Foreskin melanocyte (primary cell): ENCODE measurements at places on chromosomes 2 and 18.

DNA sequence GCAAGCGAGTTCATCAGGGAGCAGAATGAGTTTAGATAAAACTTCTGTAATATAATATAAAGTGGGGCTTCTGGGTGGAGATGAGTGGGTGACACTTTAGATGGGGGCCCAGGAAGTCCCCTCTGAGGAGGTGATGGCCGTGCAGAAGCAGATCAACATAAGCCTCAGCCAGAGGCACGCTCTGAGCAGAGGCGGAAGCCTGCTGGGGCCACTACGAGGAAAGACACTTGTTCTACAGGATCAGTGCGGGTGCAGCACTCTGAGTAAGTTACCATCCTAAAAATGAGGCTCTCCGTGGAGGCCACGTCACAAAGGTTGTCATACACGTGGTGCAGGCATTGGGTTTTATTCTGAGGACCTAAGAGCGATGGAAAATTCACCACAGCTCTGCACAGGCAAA lies 22.3 kb downstream of the TMEM18 start:
- no peak for DNase-seq

DNA sequence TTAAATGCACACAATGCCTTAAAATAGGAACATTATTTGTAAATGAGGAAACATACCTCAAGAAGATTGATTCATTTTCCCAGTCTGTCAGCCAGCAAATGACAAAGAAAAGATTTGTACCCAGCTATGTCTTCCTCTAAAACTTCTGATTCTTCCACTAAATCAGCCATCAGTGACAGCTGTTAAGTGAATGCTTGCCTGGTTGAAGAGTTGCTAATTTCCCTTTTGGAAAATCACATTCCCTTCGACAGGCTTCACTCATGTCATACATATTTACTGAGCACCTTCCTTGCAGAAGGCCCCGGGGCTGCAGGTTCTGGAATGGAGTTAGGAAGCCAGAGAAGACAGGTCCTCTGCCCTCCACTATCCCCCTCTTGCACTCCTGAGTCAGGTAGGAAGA lies 112.0 kb upstream of the SLC66A3 start:
- DNase-seq: no peak

GRCh38 chr2:11329776-11330175 lies 14.7 kb downstream of the ROCK2 start:
- no peak for DNase-seq

DNA sequence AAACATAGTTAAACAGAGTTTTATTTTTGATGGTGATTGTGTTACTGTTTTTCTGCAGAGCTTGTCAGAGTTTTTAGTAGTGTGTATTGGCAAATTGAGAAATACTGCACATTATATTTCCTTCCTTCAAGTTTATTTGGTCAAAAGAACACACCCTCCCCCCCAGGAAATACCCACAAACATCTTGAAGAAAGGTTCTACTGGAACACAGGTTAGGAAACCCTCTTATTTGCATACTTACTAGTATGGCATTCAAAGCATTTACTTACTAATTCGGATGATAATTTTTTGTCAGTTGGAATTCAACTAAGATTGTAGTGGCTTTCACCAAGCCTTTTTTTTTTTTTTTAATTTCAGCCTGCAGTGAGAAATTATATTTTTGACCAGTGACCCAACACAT lies 9.1 kb downstream of the CAB39 start:
- no peak for DNase-seq

- DNase-seq: no peak
These were observed 189.2 kb downstream of the FAM210A start for GRCh38 chr18:13537022-13537780.

DNA sequence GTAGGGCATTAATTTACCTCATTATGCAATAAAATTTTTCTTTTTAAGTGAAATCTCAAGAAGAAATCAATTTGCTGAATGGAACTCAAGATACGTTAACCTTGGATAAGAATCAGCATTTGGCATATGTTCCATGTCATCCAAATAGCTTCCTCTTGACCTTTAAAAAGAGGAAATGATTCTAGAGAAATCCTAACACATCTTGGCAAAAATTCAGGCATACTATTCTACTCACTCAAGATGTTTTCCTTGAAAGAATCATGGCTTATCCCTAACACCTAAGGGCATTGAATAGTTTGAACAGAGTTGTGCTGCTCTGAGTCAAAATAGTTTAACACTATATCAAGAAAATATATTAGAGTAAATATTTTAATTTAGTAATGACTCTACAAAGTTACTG lies 678.0 kb downstream of the EPHA4 start:
- DNase-seq: no peak

GRCh38 chr2:224009605-224010315 lies 29.3 kb downstream of the SERPINE2 start:
- no peak for DNase-seq

DNA sequence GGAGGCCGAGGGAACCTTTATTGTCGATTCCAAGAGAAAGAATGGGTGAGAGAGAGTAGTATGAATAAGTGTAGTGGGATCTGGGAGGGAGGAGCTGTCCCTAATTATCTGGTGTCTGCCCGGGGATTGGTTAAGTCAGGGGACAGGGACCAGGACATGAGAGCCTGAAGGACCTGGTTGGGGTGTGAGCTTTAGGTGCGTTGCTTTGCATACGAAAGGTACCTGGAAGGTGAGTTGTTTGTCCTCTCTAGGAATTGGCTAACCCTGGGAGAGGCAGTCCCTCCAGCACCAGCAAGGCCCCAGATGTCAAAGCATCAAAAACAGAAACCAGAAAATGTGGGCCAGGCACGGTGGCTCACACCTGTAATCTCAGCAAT lies 48.1 kb upstream of the RPL31 start:
- DNase-seq: no peak

DNA sequence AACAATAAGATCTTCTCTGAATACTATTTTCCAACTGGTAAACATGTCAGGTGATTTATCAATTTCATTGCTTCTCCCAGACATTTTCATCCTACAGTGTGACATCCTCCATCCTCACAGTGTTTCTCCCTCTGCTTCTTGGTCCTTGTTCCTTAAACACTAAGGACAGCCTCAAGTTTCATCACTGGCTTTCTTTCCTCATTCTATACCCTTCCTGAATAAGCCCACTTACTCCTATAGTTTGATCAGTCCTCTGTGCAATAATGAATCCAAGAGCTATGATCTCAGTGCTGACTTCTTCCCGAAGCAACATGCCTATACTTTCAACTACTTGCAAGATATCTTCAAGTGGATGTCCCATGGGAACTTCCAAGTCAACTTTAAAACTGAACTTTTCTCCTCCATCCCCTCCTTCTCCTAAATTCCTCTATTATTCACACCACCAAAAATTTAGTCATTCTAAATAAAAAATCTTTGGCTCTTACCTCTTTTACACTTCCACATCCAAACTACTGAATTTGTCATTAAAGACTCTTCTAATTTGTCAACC lies 87.6 kb downstream of the FAM228A start:
- DNase-seq: no peak

DNA sequence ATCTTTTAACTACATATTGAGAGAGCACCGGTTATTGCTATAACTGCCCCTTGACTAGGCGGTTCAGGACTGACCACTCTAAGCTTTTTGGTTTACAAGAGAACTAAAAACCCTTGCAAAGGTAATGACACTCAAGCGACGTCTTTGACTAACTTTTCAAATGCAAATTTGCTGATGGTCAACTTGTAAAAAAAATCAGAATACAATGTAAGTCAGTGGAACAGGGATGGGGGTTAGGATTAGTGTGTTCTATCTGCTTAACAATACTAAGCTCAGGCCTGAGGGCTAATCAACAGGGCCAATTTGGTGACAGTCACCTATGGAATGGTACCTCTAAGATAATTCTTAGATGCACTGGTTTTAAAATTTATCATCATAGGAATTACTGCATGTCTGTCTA lies 57.1 kb downstream of the ZAP70 start:
- DNase-seq: no peak

- DNase-seq: no peak
These were observed 3.8 kb upstream of the HIBCH start for GRCh38 chr2:190323406-190323805.

DNA sequence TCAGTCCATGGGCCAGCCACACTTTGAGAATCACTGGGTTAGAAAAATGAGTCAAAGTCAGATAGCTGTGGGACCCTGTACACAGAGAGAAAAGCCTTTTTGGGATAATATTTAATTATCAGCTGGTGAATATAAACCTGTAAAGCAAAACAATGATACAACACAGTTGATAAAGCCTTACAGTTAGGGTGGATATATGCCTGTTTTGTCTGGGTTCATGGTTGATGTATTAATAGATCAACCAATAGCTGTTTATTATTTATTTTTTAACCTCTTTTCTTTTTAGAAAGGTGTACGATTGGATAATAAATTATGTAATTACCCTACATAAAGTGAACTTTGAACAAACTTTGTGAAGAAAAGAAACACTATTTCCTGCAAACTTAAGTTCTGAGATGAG lies 145.6 kb downstream of the TDRD15 start:
- no peak for DNase-seq

DNA sequence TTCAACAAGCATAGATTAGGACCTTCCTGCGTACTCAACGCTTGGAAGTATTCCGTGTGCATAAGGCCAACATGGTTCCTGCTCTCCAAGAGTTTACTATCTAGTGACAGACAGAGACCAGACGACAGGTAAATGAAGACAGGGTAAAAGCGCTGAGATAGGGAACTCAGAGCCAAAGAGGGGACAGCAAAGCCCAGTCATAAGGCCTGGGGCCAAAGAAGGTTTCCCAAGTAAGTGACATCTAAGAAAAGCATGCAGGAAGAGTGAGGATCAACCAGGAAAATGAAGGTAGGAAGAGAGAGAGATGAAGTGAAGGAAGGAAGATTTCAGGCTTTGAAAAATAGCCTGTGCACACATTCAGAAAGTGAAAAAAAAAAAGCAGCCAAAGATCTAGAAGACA lies 76.9 kb upstream of the CDH20 start:
- DNase-seq: no peak

DNA sequence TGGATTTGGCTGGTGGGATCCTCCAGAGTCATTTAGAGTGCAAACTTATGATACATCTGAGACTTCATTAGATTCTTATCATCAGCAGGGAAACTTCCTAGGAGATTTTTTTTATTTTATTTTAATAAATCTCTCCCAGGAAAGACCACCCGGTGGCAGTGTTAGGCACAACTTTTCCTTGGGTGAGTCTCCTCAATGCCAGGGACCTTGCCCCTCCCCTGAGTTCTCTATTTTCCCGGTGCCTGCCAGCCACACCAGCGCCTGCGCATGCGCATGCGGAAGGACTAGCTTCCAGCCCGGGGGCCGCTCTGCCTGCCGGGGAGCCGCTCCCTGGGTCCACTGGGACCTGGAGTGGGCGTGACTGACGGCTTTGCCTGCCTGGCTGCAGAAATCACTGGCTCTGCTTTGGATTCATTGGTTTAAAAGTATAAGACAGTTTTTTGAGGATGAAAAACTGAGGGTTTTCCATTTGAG lies 86.6 kb downstream of the TMEM182 start:
- peak; percentile 51 for DNase-seq

DNA sequence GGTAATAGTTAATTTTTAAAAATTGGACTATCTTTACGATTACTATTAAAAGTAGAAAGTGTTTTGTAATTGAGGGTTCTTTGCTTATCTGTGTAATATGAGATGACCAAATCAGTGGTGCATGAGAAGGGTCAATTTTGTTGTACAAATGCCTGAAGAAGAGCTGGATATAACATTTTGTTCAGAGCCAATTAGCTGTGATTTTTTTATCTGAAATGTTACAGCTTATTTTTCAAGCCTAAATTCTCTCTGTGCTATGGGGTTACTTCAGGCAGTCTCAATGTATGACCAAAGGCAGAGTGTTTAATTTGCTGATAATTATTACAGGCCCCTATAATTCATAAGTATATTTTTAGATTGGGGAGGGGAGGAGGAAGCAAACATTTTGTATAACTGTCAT lies 41.8 kb downstream of the OTX1 start:
- no peak for DNase-seq

- DNase-seq: no peak
These were observed 69.1 kb downstream of the LRRFIP1 start for GRCh38 chr2:237696461-237696860.

DNA sequence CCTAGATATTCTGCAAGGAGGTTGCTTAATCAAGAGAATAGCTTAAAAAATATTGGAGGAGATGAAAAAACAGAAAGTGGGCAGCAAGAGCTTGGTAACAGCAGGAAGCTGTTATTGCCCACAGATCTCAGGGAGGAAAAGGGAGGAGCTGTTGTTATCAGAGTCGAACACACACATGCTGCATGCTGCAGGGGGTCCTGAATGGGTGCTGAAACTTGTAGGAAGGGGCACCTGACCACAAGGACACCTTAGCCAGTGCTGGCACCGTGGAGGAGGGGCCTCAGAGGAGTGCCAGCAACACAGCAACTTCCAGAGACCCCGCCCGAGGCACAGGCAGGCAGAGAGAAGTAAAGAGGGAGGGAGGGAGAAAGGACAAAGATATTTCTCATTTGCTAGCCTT lies 332.9 kb downstream of the SOCS6 start:
- DNase-seq: no peak

- DNase-seq: no peak
These were observed 76.9 kb downstream of the ACTR3 start for GRCh38 chr2:113966832-113967231.

DNA sequence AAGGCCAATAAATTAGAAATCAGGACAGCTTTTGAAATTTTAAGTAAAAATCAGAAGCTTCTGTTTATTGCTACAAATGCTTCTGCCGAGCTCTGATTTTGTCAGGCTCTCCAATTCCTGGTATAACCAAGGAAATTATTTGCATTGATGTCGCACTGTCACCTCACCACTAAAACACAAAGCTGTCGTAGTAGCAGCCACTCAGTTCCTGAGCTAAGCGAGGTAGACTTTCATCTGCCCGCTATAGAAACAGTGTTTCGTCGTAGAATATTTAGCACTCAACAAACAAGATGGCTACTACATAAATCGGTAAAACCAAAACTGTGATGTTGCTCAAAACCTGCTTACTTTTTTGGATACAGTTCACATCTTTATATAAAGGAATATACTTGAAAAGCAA lies 141.3 kb upstream of the FOSL2 start:
- DNase-seq: no peak

DNA sequence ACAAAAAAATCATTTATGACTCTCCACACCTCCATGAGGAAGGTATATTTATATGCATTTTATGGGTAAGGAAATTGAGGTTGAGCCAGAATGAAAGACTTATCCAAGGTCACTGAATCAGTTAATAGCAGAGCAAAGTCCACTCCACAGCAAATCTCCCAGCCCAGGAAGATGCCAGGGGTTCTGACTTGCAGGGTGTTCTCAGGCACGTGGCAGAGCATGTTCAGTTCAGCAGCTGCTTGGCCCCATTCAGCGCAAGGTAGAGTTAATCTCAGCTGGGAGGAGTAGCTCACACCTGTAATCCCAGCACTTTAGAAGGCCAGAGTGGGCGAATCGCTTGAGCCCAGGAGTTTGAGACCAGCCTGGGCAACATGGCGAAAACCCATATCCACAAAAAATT lies 17.8 kb upstream of the DGKD start:
- DNase-seq: no peak

DNA sequence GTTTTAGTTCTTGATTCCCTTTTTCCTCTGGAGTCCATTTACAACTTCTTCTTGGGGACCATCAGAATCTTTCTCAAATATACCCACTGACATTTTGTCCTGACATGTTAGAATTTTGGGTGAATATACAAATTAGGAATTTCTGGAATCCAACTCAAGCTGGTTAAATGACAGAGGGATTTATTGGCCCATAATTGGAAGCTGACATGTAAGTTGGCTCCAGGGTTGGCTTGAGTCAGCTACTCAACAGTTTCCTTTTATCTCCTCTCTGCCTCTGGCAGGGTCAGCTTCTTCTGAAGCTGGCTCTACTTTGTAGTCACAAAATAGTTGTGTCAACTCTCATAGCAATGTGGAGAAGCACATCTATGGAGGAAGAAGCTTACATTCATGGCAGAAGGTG lies 36.6 kb upstream of the PPP1R1C start:
- no peak for DNase-seq
